Dorsolateral prefrontal cortex (tissue), 122 donors: ENCODE measurements at places on chromosomes 1 and 21.
A peak's percentile ranks its signal among the peaks of the same experiment; 100 is the strongest.

- DNase-seq: no peak
These were observed 43.6 kb upstream of the DPH5 start for GRCh38 chr1:101069158-101069557.

DNA sequence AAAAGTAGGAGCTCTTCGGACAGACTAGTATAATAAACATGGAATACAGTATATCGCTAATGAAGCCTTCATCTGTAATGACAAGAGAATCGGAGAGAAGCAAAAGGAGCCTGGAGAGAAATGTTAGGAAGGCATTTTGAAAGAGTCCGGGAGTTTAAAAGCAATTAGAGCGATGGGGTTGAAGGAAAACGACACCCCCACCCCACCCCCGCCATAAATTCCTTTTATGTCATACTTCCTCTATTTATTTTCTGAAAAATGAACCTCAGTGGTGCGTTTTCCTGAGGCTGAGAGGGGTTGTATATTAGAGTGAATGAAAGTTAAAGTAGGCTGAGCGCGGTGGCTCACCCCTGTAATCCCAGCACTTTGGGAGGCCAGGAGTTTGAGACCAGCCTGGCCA, 635 bp upstream of the APH1A start:
- DNase-seq: no peak

DNA sequence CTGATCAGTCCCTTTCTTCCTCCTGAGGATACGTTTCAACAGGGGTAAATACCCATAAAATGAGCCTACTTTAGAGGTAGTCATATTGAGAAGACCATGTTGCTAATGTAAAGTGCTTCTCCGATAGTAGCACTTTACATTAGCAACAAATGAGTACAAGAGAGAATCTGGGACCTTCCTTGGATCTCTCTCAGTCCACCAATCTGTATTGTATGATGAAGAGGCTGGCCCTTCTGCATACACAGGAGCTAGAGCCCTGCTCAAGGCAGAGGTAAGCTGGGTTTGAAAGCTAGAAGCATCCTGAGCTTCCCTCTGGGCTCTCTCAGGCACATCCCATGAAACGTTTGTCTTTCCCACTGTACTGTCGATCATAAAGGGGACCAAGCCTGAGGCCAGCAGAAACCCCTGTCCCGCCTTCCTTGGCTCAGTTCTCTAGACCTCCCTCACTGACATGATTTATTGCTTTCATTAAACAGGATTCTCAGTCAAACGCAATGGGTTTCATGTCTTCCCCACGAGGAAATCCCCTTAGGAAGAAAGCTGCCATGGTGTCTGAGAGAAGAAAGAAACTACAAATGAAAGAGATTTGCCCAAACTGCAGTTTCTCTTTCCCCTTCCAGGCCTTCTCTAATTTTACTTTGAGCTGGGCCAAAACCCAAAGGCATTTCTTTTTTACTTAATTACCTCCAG, 62.8 kb upstream of the BCAR3 start:
- no peak for DNase-seq

DNA sequence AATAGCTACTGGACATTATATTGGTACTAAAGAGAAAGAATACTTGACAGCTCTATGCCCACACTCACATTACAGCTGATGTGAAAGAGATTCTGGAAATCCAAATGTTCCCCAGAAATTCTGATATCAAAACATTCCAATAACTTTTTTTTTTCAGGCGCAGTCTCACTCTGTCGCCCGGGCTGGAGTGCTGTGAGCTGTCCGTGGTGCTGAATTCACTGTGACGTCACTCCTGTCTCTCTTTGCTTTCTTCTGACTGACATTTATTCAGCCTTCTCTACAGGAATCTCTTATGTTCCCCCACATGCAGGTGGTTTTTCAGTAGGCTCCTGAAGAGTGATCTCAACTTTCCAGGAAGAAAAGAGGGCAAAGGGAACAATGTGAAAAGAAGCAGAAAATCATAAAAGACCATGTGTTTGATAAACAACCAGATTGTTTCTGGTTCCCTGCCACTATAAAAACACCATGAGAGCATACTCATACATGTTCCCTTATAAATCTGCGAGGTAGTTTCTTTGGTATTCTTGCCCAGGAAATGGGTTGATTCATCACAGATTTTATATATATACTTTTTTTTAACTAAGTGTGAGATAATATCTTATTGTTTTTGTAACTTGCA, 6.2 kb downstream of the S100A7A start:
- DNase-seq: peak; percentile 48

- DNase-seq: no peak
These were observed 8.8 kb upstream of the CTBS start for GRCh38 chr1:84582802-84583587.

- DNase-seq: no peak
These were observed 39.8 kb upstream of the RAB4A start for GRCh38 chr1:229230893-229231753.

DNA sequence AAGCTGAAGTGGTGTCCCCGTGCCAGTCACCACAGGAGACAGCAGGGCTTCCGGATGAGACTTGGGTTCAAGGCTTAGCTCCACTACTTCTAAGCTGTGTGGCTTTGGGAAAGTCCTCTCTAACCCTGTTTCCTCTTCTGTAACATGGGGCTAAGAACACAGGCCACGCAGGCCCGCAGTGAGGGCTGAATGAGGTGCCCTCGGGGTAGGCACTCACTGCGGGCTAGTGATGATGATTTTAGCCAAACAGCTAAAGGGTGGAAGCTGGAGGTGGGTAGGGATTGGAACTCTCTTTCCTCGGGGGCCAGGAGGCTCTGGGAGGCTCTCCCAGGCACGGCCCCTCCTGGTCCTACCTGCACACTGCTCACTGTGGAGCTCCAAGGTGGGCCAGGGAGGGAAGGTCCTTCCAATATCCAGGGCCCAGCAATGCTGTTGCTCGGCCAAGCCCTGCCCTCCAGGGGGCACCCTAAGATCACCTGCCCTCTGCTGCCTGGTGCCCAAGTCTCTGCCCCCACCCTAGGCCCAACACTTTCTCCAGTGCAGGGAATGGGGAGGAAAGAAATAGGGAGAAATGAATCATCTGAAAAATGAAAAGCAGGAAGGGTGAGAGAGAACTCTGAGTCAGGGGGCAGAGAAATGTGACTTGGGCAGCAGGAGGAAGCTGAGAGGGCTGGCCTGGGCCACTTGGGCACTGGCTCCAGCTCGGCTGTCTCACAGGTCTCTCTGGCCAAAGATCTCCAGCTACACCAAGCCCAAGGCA, 19.2 kb upstream of the EVA1B start:
- peak; percentile 56 for DNase-seq

DNA sequence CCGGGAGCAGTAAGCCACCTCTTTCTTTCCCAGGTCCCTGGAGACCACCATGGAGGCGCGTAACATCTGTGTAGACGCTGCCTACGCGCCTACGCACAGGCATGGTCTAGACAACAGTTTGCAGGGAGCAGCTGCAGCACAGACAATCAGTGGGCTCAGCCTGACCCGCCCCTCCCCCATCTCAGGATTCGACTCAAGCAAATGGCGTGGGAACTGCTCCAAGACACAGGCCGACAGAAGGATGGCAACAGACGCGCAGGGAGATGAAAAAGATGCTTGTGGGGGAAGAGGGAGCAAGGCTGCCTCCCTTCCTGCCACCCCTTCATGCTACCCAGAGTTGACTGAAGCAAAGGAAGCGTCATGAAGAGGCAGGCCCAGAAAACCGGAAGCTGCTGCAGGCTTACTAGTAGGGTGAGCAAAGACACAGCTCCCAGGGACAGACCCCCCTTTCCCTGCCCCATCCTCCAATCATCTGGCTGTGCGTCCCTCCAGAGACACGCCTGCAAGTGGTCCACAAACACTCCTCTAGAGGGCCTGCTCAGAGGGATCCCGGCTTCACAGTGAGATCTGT, 19.5 kb downstream of the STK40 start:
- peak; percentile 74 for DNase-seq

GRCh38 chr1:96104506-96104905, 617.1 kb upstream of the PTBP2 start:
- no peak for DNase-seq

- DNase-seq: no peak
These were observed 176.3 kb upstream of the NFIA start for GRCh38 chr1:60906039-60906438.

DNA sequence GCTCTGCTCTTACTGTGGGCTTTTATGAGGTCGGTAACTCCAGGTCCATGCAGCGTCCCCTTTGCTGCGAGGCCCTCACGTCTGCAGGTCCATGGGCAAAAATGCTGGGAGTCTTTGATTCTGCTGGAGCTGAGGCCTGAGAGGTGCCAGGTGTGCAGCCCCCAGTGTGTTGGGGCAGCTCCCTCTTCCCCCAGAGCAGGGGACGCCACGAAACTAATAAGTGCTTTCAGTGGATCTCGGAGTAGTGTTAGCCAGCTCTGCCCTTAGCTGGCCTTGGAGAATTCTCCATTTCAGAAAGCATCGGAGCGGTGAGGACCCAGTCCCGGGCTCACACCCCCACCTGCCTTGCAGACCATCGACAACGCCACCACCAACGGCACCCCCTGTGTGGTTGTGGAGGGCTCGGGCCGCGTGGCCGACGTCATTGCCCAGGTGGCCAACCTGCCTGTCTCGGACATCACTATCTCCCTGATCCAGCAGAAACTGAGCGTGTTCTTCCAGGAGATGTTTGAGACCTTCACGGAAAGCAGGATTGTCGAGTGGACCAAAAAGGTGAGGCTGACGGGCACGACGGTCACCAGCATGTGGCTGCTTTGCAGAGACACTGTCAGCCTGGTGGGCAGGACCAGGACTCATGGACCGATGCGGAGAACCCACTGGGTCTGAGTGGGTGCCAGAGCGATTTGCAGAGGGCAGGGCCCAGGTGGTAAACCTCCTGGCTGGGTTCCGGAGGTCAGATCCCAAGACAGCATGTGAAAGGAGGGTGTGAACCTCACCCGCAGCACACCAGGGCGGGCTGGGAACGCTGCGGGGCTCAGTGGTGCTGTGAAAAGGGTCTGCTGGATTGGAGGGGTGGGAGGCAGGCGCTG, 25.5 kb downstream of the TRPM2 start:
- no peak for DNase-seq

DNA sequence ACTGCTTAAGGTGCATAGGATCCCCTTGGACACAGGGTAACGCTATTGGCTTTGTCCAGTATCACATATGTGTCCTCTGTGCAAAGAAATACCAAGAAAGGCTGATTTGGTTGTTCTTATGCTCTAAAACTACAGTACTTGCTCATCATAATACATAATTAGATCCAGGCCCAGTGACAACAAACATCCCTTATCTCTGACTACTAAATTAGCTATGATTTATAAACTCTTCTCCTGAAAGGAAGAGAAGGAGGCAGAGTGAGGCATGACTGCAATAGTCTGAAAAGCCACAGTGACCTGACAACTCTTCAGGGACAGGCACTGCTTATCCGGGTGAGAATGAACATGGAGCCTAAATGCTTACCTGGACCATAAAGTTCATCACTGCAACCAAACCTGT, 30.7 kb downstream of the MGST3 start:
- DNase-seq: no peak

- no peak for DNase-seq
These were observed 22.1 kb downstream of the ARHGEF10L start for GRCh38 chr1:17561561-17561985.

DNA sequence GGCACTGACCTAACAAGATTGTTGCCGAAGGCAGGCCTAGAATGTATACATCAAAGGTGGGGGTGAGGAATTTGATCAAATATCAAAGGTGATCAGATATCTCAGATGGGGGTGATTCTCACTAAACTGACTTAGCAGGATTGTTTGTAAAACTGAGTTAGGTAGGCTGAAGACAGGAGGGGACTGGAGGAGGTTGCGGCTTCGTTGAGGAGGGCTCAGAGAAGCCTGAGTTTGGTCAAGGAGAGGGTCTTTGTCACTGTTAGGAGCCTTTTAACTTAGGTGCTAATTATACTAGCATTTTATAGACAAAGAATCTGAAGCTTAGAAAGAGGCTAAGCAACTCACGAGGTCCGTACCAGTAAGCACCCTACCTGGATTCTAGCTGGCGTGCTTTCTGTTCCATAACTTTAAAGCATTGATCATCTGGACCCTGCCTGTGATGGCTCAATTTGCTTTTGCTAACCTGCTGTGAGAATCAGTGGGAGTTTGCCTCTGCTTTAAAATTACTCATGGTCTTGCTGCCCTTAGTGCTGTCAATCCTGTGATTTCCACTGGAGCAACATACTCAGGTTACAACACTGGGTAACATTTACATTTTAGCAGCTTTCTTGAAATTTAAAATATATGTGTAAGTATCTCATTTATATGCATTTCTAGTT, 49.8 kb downstream of the ITSN1 start:
- no peak for DNase-seq

GRCh38 chr1:159687511-159687910, 26.9 kb downstream of the CRP start:
- no peak for DNase-seq

DNA sequence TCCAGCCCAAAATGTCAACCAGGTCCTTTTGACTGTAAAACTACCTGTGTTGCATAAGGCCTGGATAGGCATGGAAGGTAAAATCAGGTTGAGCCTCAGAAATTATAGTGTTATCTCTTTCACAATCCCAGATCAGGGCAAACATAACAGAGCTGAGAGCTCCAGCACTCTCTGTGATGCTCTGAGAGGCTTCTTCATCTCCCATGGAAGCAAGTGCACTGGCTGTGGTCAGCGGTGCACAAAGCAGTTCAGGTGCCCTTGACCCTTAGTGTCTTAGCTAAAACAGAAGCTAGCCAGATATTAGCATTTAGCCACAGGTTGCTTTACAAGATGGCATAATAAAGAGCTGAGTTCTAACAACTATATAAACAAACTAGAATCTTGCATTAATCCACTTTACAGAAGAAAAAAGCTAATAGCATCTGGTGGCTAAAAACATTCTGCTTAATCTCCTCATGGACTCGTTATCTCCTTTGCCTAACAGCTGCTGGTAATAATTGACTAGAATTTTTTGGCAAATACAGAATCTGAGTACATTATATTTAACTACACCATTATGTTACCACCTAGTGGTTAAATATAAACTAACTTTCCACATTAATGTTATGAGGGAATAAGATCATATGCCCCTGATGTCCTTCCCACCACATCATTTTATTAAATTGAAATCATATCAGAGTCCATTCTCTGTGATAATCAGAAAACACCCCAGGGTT, 25.6 kb upstream of the POGK start:
- DNase-seq: no peak

DNA sequence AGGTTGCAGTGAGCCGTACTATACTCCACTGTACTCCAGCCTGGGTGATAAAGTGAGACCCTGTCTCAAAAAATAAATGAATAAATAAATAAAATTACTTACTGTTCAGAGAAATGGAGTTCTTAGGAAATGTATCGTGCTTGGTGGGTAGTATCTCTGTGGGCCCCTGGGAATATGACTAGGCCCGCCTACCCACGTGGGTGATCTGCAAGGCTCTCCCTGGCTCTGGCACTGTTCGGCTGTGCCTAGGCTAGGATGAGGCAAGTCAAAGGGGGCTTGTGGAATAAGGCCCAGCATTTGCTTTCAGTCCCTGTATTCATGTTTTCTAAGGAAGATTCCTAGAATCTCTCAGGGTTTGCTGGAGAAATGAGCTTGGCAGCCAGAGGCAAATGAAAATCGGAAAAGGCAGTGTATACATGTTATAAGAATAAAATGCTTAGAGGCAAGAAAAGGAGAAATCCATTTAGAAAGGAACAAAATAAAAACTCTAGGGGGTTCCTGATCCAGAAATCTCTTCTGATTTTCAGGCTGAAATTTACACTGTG, 4.5 kb upstream of the CSRP1 start:
- no peak for DNase-seq
